ENCODE measurements at places on chromosomes 5 and 9.

- DNase-seq, result no peak
These were observed 169.9 kb downstream of the NNT start for GRCh38 chr5:43772764-43773477.

- DNase-seq, result no peak
These were observed 131.5 kb upstream of the NFIL3 start for GRCh38 chr9:91555132-91555531.

GRCh38 chr5:3124410-3124809 lies 372.9 kb upstream of the IRX2 start:
- DNase-seq, result no peak

GRCh38 chr5:131990716-131991115 lies 20.7 kb downstream of the ACSL6 start:
- no peak for DNase-seq

DNA sequence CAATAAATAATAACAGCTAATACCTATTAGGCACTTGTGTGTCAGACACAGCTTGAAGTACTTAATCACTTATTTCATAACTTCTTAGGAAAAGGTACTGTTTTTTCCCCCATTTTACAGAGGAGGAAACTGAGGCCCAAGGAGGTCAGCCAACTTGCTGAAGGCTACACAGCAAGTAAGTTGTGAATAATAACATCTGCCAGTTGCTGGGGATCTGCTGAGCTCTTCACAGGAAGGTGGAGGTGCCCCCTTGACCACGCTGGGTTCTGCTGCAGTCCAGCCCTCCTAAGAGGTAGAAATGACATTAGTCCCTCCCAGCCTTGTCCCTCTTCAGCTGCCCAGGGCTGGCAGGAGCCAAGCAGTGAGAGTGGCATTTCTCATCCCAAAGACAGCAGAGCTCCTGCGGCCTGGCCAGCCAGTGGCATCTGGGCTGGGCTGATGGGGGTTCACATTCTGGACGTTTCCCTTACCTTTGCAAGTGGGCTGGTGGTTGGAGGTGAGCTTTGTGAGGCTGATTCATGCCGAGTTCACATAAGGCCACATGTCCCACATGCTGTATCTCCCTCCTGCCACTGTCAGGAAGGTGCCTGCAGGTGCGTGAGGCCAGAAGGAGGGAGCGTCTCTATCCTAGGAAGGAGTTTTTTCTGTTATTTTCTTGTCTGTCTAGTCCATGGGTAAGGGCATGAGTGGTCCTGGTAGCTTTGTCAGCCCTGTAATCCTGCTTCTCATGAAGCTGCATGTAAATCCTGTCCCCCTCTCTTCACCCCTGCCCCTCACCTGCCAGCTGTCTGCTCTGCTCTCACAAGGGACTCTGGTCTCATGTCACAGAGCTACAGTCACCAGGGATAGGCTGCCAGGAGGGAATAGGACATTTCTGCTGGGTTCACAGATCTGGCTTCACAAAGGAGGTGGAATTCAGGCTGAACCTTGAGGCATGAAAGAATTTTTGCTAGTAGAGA lies 171.7 kb downstream of the MACROH2A1 start:
- no peak for DNase-seq

DNA sequence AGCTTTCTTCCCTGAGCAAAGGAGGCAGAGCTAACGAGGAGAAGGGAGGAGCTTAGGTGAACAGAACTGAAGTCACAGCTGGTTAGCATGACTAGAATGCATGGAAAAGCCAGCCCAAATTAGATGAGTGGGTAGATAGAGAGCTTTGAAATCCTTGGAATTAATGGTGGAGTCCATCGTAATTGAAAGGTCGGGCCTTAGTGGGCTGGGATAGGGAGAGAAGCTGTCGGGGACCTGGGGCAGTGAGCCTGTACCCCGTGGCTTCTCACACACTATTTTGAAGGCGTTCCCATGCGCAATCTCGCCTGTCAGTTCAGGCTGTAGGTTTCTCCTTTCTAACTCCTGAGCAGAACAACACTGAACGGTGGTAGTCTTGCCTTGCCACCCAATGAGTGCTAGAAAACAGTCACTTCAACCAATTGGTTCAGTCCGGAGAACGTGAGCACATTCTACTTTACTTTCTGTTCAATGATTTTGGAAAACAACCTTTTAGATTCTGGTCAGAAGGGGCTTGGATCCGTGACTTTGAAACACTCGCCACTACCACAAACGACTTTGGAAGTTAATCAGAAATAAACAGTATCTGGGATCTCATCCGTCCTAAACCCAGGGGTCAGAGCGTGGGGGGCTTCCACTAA lies 655 bp upstream of the RAI14 start:
- no peak for DNase-seq

Measured in GM19239 (cell line).